ENCODE measurements at places on chromosomes 4 and X. TPM values are rescaled to one million over a fixed set of nuclear protein-coding genes. Genes with fewer than 3 reads are reported as not detected.

DNA sequence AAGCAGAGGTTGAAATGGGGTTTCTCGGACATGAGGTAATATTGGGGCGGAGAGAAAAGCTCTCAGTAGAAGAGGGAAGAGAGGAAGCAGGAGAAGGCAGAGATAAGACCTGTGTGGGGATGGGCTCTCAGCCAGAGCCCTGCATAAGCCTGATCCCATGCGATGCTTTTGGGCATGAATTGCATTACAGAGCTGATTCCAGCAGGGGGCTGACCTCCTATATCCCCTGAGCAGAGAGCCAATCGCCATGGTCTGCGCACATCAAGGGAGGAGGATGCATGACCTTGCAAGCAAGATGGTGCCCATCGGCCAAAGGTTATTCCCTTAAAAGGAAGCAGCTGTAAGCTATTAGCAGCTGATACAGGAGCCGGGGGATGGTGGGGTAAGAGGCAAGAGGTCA lies 7.6 kb downstream of the ANOS1 start:
- H3K4me3 ChIP-seq: no peak overlapping the region
- no peak overlapping the region for H3K27ac ChIP-seq
- no peak for DNase-seq
- H3K27me3 ChIP-seq: no peaks in the 10 kb centered on the region
- no peaks in the 10 kb centered on the region for H3K36me3 ChIP-seq

- peak overlapping the region; percentile 56 for H3K27ac ChIP-seq
- H3K27me3 ChIP-seq: no peaks in the 10 kb centered on the region
- H3K4me1 ChIP-seq: peaks cover 11% of the 10 kb centered on the region
- H3K4me3 ChIP-seq: no peak overlapping the region
- H3K36me3 ChIP-seq: no peaks in the 10 kb centered on the region
- DNase-seq: no peak
These were observed 69.7 kb upstream of the TLR3 start for GRCh38 chr4:185999207-185999606.

DNA sequence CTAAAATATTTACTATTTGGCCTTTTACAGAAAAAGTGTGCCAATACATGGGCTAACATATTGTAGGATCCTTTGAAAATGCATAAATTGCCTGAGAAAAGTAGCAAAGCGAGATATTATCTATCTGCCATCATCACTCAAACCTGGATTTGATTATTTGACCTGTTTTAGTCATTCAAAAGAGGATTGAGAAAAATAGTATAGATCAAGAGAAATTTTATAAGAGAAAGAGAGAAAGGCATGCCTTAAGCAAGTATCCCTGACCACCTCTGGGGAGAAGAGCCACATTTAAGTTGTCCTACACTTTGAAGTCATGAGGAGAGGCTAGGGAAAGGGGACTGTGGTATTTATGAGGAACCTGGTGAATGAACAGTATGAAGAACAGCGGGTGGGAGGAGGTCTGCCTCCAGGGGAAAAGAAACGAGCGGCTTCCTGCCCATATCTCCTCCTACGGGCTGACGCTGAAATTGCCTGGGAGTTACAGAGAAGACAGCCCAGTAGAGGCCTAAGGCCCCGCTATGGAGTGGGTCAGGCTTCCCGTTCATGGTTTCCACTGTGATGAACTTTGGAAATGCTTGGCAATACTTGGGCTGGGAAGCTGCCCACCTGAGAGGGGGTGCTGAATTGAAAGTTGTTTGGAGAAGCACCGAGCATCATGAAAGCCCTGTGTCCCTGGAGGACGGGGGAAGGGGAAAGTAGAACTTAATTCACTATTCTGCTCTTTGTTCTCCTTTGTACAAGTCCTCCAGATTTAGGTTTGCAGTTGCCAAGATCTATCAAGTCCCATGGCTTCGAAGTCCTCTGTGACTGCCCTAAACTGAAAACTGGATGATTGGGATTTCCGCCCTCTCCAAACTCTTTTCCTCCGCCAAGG lies 106.9 kb upstream of the ACSL4 start:
- no peak for DNase-seq
- no peaks in the 10 kb centered on the region for H3K36me3 ChIP-seq
- H3K27me3 ChIP-seq: no peaks in the 10 kb centered on the region
- peak overlapping the region; percentile 19 for H3K27ac ChIP-seq
- H3K4me1 ChIP-seq: no peaks in the 10 kb centered on the region
- H3K4me3 ChIP-seq: no peak overlapping the region

Gene SERTM2
- total RNA-seq: not detected

GRCh38 chr4:30005995-30006394 lies 714.2 kb upstream of the PCDH7 start:
- no peak overlapping the region for H3K4me3 ChIP-seq
- no peaks in the 10 kb centered on the region for H3K4me1 ChIP-seq
- H3K27ac ChIP-seq: no peak overlapping the region
- H3K36me3 ChIP-seq: no peaks in the 10 kb centered on the region

Data from esophagus muscularis mucosa (tissue), 4 donors.